CD4-positive, alpha-beta T cell treated with Interleukin-1 beta for 1 hour (primary cell): ENCODE measurements at places on chromosomes 13 and 19.
A peak's percentile ranks its signal among the peaks of the same experiment; 100 is the strongest.

GRCh38 chr19:39401549-39402345, 4.9 kb upstream of the ZFP36 start:
- peak; percentile 92 for DNase-seq

DNA sequence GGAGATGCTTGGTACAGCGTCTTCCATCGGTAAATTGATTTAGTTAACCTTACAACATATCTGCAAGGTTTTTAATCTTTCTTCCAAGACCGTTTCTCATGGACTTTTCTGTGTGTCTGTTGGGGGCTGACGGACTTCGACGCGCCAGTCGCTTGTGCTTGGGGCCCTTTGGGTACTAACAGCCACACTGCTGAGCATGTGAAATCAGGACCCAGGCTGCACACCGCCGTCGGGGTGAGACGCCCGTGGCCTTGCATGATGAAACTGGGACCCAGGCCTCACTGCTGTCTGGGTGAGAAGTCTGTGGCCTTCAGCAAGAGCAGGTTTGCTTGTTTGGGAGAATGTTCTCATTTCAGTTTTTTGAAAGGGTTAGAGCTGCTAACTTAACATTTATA, 9.8 kb downstream of the ATP4B start:
- no peak for DNase-seq

- DNase-seq, result no peak
These were observed 19.6 kb downstream of the ALG5 start for GRCh38 chr13:36979361-36980050.

GRCh38 chr13:40113643-40114304, 458.3 kb downstream of the COG6 start:
- DNase-seq, result no peak

- no peak for DNase-seq
These were observed 22.5 kb downstream of the RNASEH2B start for GRCh38 chr13:50932091-50932490.

DNA sequence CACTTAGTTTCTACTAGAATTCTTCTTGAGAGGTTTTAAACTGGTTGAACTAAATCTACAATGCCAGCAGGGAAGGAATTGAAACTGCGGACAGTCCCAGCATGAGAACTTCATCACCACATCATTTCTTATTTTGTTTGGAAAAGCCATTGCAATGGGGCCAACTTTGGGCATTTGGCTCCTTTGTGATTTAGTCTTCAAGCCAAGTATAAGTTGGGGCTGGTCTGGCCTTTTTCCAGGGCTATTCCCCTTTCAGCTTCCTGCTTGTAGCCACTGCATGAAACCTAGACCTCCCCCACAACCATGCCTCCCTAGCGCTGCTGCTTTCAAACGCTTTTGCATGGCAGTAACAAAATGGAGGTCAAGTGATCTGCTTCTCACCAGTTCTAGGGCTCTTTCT, 142.3 kb downstream of the RGCC start:
- DNase-seq, result no peak

GRCh38 chr13:65260946-65261891, 1968.9 kb downstream of the PCDH9 start:
- no peak for DNase-seq

DNA sequence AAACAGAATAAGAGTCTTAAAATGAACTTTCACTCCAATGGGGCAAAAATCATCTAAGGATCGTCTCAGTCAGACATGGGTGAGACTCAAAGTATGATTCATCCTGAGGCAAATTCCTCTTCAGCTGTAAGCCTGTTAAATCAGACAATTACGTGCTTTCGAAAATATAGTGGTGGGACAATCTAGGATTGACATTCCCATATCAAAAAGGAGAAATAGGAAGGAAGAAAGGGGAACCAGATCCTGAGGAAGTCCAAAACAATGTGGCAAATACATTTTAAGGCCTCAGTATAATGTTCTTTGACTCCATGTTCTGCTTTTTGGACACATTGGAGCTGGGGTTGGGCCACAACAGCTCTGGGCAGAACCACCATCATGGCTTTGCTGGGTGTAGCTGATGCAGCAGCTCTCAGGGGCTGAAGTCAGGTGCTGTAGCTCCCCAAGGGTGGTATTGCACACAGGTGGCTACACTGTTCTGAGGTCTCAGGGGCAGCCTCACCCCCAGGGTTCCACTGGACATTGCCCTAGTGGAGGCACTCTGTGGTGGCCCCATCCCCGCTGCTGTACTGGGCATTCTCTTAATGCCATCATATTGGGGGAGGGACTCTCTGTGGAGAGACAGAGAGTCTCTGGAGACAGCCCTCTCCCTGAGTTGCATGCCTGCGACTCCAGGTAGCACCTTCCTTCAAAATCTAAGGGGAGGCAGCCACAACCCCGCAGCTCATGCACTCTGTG, 5.7 kb upstream of the FPR3 start:
- DNase-seq, result no peak

DNA sequence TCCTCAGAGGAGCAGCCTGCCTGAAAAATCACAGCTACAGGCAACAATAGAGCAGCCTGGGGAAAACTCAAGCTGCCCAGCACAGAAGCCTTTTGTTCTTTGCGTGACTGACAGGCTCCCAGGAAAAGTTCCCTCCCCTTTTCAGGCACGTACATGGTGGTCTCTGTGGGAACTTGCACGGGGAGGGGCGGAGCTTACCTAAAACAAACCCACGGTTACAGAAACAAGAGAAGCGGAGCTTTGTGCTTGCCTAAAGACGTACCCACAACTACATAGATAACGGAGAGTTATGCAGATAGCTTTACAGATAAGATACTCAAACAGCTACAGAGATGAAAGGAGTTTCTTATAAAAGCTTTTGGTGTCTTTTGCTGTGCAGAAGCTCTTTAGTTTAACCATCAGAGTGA, 11.4 kb downstream of the ETFB start:
- DNase-seq, result peak; percentile 26

DNA sequence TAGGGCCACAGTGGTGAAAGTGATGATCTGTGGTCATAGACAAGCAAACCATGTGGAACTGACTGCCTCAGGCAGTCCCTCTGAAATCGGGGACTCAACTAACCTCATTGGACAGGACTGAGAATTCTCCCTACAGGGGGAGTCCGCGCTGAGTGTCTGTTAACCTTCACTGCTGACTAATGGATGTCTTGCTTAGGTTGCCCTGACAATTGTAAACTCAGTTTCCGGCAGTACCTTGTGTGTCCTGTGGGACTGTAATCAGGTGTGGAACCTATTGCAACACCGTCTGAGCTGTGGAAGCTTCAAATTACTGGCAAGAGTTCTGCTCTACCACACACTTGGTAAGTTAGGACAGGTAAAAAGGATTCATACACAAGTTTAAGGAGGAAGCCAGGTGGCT, 21.8 kb downstream of the ZNF77 start:
- no peak for DNase-seq

GRCh38 chr13:48220592-48220980, 12.4 kb upstream of the ITM2B start:
- no peak for DNase-seq

GRCh38 chr13:99290894-99291293, 16.3 kb downstream of the GPR183 start:
- no peak for DNase-seq

GRCh38 chr13:96527497-96527896, 437.6 kb downstream of the HS6ST3 start:
- DNase-seq, result no peak

DNA sequence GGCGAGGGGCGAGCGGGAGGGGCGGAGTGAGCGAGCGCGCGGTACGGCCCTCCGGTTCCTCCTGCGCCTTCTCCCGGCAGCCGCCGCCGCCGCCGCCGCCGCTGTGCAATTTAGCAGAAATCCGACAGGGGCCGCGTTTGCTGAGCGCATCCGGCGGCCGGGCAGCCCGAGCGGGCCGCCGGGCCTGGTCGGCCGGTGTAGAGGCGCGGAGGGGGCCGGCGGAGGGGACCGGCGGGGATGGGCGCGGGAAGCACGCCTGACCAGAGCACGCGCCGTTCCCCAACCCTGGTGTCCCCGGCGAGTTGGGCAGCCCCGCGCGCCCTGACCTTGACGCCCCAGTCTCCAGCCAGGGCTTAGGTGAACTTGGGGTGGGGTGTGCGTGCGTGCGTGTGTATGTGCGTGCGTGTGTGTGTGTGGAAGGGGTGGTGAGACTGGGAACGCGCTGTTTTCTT, 144.5 kb upstream of the ZNF536 start:
- DNase-seq, result peak; percentile 16

DNA sequence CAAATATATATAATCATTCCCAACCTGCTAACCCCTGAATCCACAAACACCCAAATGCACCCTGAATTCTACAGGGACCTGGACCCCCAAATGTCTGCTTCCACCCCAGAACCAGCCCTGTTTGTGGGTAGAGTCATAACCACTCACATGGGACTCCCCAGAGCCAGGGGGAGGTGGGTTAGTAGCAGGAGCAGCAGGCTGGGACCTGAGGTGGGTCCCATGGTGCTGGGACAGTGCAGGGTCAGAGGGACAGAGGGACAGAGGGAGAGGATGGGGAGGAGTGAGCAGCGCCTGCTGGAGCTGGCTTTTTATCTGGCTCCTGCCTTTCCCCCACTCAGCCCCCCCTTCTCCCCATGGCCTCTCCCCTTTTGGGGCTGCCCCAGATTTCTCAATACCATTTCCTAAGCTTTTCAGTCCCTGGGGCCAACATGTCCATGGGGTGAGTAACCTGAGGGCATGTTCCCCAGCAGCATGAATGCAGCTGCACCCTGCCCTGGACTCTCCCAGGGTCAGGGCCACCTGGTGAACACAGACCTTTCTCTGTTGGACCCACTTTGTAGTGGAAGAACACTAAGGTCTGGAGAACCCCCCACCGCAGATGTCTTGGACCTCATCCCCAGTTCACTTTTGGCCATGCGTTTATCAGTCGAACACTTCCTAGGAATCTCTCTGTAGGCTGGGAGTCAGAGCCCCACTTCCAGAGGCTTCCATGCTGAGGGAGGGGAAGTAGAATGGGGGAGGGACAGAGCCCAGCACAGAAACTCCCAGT, at the start of gene C3:
TSS of gene C3 (minus strand) at position 282 of the 769 bp plus-strand sequence. CDS start at position 221, 61 bp downstream.
- DNase-seq, result no peak

GRCh38 chr19:13920940-13921747, 15.1 kb downstream of the CC2D1A start:
- peak; percentile 32 for DNase-seq

DNA sequence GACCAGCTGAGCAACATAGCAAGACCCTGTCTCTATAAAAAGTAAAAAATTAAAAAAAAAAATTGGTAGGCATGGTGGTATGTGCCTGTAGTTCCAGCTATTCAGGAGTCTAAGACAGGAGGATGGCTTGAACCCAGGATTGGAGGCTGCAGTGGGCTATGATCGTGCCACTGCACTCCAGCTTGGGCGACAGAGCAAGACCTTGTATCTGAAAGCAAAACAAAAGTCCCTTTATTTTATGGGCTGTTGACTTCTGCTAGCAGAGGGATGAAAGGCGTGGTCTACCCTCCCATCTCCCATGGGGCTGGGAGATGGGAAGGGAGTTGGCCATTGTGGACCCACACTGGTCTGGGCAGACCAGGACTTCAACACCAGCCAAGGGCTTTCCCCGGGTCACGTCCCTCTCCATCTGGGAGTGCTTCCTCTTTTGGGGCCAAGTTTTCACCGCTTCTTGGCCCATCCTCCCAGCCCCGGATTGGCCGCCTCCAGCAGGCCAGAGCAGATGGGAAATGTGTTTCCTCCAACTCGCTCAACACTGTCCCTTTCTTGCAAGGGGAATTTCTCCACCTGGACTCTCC, 2.2 kb upstream of the TNFSF9 start:
- DNase-seq, result no peak

DNA sequence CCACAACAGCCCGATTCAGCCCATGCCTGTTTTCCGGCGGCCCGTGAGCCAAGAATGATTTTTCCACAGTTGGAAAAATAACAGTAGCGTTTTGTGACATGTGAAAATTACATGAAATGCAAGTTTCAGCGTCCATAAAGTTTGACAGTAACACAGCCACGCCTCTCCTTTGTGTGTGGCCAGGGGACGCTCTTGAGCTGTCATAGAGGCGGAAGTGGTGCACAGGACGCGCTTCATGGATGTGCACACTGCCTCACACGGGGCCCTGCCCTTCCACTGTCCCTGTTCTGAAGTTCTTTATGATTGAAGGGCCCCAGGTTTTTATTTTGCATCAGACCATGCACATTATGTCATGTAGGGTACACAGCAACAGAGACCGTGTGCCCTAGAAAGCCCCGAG, 12.4 kb upstream of the ELAVL1 start:
- peak; percentile 49 for DNase-seq

- peak; percentile 32 for DNase-seq
These were observed 16.6 kb downstream of the MED4 start for GRCh38 chr13:48078251-48078656.

DNA sequence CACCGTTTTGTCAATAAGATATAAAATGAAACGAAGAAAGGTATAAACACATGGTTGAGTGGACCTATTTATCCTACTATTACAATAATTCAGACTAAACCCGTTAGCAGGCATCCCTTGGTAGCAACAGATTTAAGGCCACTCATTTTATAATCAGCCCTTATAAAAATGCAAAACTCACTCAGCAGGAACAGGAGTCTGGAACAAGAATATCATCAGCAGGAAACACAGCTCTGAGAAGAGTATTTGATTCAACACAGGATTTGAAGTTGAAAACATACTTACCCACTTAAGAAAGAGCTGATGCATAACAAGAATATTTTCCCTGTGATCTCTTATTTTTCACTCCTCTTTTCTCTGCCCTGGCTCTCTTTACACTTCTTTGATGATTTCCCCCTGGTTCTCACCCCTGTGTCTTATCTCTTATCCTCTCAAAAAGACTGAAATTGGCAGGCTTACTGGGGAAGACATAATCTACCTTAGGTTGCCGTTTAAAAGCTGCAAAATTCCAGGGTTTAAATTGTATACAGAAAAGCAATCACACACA, 1722.7 kb downstream of the SLITRK5 start:
- DNase-seq, result no peak

- peak; percentile 38 for DNase-seq
These were observed 36.4 kb downstream of the RCBTB2 start for GRCh38 chr13:48496271-48497161.

- no peak for DNase-seq
These were observed 23.5 kb downstream of the SHANK1 start for GRCh38 chr19:50696094-50696483.

DNA sequence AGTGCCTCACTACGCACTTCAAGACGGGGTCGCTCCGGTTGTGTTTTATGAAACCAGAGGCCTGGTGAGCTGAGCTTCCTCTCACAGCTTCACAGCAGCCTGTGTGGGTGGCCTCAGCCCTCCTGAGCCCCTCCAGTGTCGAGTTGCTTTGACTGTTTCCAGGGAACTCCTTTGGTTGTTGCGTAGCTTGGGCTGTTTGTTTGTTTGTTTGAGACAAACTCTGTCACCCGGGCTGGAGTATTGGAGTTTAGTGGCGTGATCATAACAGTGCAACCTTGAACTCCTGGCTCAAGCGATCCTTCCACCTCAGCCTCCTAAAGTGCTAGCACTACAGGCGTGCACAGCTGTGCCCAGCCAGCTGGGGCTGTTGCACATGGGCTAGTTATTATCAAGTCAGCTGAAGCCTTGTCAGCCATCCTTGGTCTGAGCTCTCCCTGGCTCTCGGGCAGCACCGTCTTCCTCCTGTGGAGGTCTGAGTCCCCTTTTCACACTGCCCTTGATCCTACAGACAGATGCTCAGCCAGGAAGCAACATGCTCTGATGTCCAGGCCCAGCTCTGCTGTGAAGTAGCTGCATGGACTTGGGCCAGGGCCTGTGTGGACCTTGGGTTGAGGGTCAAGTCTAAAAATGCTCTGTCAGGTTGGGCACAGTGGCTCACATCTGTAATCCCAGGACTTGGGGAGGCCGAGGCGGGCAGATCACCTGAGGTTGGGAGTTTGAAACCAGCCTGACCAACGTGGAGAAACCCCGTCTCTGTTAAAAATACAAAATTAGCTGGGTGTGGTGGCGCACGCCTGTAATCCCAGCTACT, 10.2 kb downstream of the DOT1L start:
- no peak for DNase-seq

- no peak for DNase-seq
These were observed 1657.0 kb upstream of the PRR20A start for GRCh38 chr13:55483626-55484158.

- DNase-seq, result no peak
These were observed 12.6 kb downstream of the FSD1 start for GRCh38 chr19:4316956-4317355.
